GM23338 (cell line): ENCODE measurements at places on chromosomes 5 and 9. TPM values are rescaled to one million over a fixed set of nuclear protein-coding genes. Genes with fewer than 3 reads are reported as not detected.

Gene FOXD4
- not detected in 2 replicates for polyA plus RNA-seq

Gene LEAP2
- 1.5 and 1.6 TPM in 2 replicates for polyA plus RNA-seq

Gene OR1Q1
- polyA plus RNA-seq: not detected in 2 replicates

Gene TMEM8B
- 3.6 and 4.2 TPM in 2 replicates for polyA plus RNA-seq

Gene PFN3
- 2.0 and 3.1 TPM in 2 replicates for polyA plus RNA-seq

Gene SLC22A5
- polyA plus RNA-seq: 1.7 and 1.9 TPM in 2 replicates

Gene FOXD4L3
- not detected in 2 replicates for polyA plus RNA-seq

Gene PPIC
- 19.9 and 21.0 TPM in 2 replicates for polyA plus RNA-seq

Gene WDR31
- polyA plus RNA-seq: 0.13 and 0.24 TPM in 2 replicates

Gene DNAI1
- polyA plus RNA-seq: 0.82 and 1.1 TPM in 2 replicates

Gene BHMT
- 1.4 and 2.6 TPM in 2 replicates for polyA plus RNA-seq

DNA sequence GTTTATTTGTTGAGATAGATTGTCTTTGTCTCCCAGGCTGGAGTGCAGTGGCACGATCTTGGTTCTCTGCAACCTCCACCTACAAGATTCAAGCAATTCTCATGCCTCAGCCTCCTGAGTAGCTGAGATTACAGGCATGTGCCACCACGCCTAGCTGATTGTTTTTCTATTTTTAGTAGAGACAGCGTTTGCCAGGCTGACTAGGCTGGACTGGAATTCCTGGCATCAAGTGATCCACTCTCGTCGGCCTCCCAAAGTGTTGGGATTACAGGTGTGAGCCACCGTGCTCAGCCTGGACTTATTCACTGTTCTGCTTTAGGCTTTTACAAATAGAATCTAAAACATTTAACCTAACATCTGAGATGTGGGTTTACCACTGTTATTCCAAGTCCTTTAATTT, 91.3 kb downstream of the COMMD10 start:
- no peak for DNase-seq

GRCh38 chr5:173527671-173528070, 88.8 kb downstream of the BOD1 start:
- DNase-seq: no peak

- no peak for DNase-seq
Observed at GRCh38 chr5:52481201-52481600, 306.5 kb upstream of the ITGA1 start.

GRCh38 chr5:135473956-135474670, 22.0 kb upstream of the TIFAB start:
- no peak for DNase-seq

GRCh38 chr9:29625931-29626330, 2052.7 kb upstream of the C9orf72 start:
- DNase-seq: no peak

GRCh38 chr9:110752766-110753165, 84.2 kb downstream of the MUSK start:
- DNase-seq: no peak

DNA sequence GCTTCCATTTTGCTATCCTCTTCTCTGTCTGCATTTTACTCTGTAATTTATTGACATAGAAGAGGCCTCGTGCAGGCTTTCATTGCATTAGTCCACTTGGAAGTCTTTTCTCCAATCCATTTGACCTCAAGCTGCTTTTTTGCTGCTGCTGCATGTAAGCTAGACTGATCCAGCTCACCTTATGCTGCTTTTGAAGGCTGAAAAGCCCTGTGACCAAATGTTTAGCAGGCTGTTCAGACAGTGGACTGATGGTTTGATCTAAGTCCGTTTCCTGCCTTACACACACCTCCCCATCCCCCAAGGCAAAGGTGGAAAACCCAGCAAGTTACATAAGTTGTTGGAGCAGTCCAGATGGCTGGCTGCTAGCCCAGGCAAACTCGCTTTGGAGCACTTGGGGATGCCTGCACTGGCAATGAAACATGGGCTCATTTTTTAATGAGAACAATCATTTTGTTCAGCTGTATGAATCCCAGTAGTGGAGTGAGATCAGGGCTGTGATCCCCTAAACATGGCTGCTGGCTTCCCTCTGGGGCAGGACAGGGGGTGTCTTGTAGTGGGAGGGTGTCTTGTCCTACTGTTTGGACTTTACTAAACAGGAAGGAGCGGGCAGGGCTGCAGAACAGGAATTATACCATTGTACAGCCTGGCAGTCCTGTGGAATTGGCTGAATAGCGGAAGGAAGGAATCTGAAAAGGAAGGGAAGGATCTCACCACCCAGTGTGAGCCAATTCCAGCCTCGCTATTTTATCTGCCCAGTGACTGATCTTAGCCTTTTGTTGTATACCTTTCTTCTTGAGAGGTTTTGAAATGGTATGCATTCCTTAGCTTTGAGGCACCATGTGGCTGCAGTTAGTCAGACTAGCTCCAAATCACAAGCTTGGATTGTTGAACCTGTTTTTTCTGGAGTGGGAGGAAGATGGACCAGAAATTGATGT, 212.0 kb downstream of the ARHGAP26 start:
- DNase-seq: peak; percentile 49

- no peak for DNase-seq
Observed at GRCh38 chr5:109421956-109422355, 12.2 kb upstream of the PJA2 start.

GRCh38 chr9:15191378-15191777, 115.6 kb downstream of the TTC39B start:
- no peak for DNase-seq

DNA sequence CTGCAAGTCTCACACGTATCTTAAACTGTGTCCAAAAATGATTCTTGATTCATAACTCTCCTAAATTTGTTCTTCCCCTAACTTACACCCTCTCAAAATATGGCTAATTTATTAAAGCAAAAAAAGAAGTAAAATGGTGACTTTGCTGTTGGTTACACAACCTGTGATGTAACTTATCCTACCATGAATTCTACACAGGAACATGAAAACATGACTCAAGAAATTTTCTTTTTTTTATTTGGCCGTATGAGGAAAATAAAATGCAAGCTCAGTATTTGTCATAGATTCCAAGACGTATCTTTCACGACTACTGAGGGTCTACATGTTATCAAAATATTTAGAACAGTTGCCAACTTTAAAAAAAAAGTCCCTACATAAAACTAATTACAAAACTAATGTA, 9.2 kb downstream of the LIFR start:
- DNase-seq: no peak

- no peak for DNase-seq
Observed at GRCh38 chr5:160076997-160077396, 42.3 kb downstream of the PWWP2A start.

- DNase-seq: no peak
Observed at GRCh38 chr5:112310746-112311145, 108.3 kb downstream of the EPB41L4A start.

- DNase-seq: no peak
Observed at GRCh38 chr5:31113666-31114350, 79.7 kb upstream of the CDH6 start.

DNA sequence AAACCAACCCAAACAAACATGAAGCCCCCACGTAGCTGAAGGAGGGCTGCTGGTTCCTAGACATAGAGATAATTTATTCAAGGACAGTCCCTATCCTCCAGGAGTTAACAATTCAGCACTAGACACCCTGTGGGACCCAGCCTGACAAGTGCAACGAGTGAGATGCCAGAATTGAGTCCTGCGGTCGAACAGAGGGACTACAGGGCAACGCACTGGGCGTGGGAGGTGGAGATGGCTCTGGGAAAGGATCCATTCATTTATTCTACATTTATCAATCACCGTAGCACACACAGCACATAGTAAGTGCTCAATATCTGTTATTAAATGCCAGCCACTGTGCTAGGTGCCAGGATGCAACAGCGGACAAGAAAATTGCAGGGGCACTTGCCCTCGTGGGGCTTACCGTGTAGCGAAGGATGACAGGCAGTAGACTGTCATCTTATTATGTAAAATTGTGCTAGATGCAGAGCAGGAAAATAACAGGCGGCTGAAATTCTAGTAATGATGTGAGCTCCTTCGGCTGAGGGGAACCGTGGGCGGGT, 855 bp upstream of the ARHGAP26 start:
- peak; percentile 42 for DNase-seq

GRCh38 chr5:134873494-134873893, 677 bp upstream of the TXNDC15 start:
- peak; percentile 38 for DNase-seq

GRCh38 chr9:5838884-5839571, 6.1 kb upstream of the ERMP1 start:
- DNase-seq: peak; percentile 58

DNA sequence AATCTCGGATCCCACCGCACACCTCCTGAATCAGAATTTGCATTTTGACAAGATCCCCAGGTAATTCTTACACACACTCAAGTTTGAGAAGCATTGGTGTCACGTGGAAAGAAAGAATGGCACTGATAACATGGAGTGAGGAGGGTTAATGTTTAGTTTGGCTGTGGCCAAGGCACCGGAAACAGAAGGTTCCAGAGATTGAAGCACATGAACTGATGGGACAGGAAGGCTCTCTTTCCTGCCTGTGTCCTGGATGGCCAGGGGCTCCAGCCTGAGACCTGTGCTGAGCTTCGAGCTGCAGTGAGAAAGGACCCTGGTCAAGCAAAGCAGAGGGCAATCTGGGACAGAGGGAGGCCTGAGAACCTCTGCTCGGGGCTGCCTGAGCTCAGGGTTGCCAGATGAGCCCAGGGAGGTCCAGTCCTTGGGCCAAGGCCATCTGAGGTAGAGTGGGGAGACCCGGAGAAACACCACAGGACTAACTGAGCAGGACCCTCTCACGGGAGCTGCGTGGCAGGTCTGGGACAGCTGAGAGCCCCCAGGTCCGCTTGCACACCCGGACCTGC, 27.3 kb downstream of the AFAP1L1 start:
- DNase-seq: no peak

DNA sequence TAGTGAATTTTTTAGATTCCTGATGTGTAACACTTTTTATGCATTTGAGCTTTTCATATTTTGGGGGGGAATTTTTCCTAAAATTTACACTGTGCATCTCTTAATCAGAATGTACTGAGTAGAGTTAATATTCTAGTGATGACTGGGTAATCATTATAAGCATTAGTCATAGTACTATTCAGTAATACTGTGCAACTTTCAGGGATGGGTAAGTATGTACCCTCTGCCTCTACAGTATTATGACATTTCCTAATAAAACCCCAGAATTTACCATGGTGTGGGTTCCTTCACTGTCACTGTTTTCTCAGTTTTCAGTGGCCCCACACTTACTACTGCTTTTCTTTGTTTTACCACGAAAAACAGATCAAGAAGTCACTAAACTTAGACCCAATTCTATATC, 2.8 kb upstream of the CMYA5 start:
- DNase-seq: no peak

- peak; percentile 38 for DNase-seq
Observed at GRCh38 chr5:171420431-171421241, 1.2 kb downstream of the FGF18 start.

GRCh38 chr5:42993516-42994245, 46.4 kb downstream of the ANXA2R start:
- DNase-seq: no peak

DNA sequence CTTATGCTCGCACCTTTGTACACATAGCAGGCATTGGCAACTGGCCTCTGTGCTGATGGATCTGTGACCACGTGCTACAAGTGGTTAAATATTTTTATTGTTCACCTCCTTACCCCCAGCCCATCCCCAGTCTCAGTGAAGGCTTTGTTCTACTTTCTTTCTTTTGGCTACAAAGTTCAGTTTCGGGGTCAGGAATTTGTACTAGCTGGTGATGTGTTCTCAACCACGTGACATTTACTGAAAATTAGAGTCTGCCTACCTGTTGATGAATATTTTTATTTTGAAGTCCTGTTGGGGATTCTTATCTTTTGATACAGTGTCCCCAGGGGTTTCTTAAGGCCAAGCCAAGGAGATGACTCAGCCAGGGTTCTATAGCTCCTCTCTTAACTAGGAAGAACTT, 47.8 kb downstream of the C9orf57 start:
- no peak for DNase-seq

GRCh38 chr5:77915346-77915745, 139.2 kb upstream of the TBCA start:
- DNase-seq: no peak

GRCh38 chr5:98755406-98755805, 18.1 kb upstream of the RGMB start:
- DNase-seq: no peak

GRCh38 chr9:13181652-13182051, 97.8 kb downstream of the MPDZ start:
- peak; percentile 9 for DNase-seq

DNA sequence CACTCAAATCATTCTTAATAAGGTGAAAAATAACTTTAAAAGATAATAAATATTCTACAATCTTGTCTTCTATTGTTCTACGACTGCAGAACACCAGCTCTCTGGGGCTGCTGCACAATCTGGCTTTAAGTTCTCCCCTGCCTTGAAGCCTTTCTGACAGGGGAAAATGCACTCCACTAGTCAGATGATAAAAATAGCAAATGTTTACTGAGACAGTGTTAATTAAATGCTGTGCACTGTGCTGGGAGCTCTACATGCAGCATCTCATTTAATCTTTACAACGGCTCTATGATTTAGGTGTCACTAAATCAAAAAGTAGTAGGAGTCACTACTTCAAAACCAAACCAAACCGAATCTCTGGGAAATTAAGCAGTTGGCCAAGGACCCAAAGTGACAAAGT, 132.7 kb downstream of the SLIT3 start:
- DNase-seq: no peak

DNA sequence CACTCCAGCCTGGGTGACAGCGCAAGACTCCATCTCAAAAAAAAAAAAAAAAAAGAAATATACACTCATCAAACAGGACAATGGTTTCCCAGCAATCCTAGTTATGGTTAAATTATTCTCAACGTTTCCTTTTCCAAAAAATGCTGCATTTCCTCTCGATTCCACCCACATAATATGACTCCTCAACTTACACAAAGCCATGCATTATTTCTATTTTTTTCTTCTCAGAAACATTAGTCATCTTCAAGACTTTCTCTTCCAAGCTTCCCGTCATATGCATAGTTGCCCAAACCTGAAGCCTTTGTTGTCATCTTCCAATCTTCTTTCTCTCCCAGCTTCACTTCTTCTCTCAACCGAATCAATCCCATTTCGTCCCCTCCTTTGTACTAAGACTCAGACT, 61.4 kb upstream of the RANBP6 start:
- DNase-seq: no peak

- peak; percentile 44 for DNase-seq
Observed at GRCh38 chr5:138110266-138110963, 26.6 kb downstream of the WNT8A start.

- DNase-seq: no peak
Observed at GRCh38 chr5:119327018-119327417, 28.8 kb upstream of the TNFAIP8 start.

DNA sequence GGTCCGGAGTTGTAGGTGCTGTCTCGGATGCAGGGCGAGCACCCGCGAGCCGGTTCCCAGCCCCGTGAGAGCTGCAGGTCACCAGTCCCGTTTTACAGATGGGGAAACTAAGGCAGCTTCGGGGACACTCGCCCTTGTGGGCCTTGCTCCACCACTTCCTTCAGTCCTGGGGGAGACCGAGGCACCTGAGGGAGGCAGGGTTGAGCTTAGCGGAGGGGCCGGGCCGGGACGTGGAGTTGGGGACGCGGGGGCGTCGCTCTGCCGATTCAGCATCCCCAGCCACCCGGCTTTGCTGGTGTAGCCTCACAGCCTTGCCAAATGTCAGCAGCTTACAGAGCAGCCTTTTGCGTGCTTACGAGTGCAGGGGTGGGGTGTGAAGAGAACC, 530 bp downstream of the BBLN start:
- DNase-seq: peak; percentile 46
